ENCODE measurements at places on chromosomes 7 and 10.

DNA sequence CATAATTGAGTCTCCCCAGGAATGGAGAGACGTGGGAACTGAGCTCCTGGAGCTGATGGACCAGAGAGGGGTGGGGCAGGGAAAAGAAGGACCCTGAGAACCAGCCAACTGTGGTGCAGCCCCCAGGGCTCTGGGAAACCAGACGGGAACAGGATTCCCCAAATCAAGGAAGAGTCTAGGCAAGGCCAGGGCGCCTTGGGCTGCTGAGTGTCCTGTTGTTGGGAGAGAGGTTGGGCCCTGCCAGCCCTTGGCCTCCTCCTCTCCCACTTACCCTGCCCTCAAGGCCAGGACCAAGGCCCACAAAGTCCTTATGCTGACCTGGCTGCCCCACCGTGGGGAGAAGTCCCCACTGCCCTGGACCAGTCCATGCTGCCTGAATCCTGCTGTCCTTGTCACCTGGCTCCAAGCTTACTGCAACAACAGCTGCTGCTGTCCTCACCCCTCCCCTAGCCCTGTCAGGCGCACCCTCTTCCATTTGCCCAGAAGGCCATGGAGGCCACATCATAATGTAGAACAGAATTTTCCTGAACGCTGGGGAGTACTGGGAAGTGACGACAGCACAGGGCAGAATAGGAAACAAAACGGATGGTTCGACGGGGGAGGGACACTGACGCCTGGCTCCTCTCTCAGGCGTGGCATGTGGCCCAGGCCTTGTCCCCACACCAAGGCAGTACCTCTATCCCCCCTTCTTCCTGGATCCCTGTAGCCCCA, 132.9 kb upstream of the ZMIZ1 start:
- DNase-seq = no peak

DNA sequence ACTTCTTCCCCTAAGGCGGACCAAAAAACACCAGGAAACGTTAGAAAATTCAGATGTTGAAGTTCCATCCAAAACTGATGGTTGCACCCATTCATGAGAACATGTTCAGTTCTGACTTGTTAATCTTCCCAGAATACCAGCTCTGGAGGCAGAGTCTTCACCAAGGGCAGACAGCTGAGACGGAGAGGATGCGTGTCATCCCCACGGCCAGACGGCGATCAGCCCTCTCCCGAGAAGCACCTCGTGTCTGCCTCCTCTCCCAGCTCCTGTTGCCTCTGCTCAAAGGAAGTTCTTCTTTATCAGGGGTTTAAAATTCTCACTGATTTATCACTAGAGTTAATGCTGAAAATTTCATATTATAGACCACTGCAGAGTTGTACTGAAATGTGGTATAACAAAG, 269.7 kb downstream of the ZMYND11 start:
- DNase-seq = no peak

GRCh38 chr10:25226775-25227682, 52.2 kb downstream of the GPR158 start:
- DNase-seq = no peak

DNA sequence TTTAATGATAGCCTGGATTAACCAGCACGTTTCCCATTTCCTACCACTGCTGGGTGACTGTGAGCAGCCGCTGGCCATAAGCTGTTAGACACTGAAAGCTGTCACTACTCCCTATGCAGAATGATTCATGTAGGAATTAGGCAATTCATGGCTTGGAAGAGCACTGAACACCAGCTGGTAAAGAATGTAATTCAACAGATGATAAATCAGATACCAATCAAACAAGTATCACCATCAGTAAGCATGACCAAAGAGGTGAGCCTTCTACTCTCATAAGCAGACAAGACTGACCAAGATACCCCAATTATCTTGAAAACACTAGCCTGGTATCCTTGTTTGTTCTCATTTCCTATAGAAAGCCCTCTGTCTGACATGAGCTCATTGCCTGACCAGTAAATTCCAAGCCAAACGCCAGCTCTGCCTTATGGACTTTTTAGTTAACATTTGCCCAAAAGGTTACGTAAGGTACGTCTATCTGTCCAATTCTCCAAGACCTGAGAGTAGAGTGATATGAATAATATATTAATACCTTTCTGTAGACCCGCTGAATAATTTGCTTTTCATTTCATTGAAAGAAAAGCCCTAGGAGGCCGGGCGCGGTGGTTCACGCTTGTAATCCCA, 127.7 kb downstream of the ELMO1 start:
- DNase-seq = no peak
